ENCODE measurements at places on chromosomes 12 and 14. TPM values are rescaled to one million over a fixed set of nuclear protein-coding genes. Genes with fewer than 3 reads are reported as not detected.

GRCh38 chr12:19402211-19402610, 37.1 kb upstream of the AEBP2 start:
- no peaks in the 10 kb centered on the region for H3K27me3 ChIP-seq
- no peak overlapping the region for H3K27ac ChIP-seq
- H3K4me3 ChIP-seq, result no peak overlapping the region
- H3K4me1 ChIP-seq, result peaks cover 6% of the 10 kb centered on the region

GPRC5D gene
- total RNA-seq, result not detected

- no peak within 1 kb of the TSS for H3K4me3 ChIP-seq
- H3K27me3 ChIP-seq, result peaks cover 21% of the 10 kb centered on the region
- H3K36me3 ChIP-seq, result no peaks in the 10 kb centered on the region
Measured at GRCh38 chr12:81077686-81078441, at the start of gene ACSS3. Gene ACSS3, plus strand, starts transcription at chr12:81078079. Its CDS starts 42 bp downstream, at chr12:81078121.

DNA sequence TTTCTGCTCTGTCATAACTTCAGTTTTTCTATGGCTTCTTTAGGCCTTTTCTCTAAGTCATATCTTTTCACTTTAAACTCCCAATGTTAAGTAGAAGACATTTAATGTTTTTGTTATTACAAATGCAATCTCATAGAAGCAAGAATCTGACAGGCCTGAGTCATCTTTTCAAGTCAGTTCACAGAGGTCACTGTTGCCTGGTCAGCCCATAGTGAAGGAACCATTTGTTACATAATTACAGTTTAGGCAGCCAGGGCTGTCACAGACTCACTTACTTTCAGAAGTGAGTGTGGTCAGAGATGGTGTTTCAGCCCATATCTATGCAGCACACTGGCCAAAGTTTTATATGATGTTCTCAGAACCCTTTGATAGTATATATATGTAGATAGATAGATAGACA, 46.5 kb downstream of the CCER1 start:
- H3K27me3 ChIP-seq, result peaks cover 2% of the 10 kb centered on the region
- no peaks in the 10 kb centered on the region for H3K36me3 ChIP-seq
- DNase-seq, result no peak
- H3K4me3 ChIP-seq, result no peak overlapping the region

C3AR1 gene
- total RNA-seq, result 0.57 TPM

SPIC gene
- not detected for total RNA-seq

- H3K4me3 ChIP-seq, result no peak overlapping the region
- H3K27me3 ChIP-seq, result no peaks in the 10 kb centered on the region
- no peaks in the 10 kb centered on the region for H3K36me3 ChIP-seq
Measured at GRCh38 chr12:19238540-19238939, 109.0 kb downstream of the PLEKHA5 start.

DNA sequence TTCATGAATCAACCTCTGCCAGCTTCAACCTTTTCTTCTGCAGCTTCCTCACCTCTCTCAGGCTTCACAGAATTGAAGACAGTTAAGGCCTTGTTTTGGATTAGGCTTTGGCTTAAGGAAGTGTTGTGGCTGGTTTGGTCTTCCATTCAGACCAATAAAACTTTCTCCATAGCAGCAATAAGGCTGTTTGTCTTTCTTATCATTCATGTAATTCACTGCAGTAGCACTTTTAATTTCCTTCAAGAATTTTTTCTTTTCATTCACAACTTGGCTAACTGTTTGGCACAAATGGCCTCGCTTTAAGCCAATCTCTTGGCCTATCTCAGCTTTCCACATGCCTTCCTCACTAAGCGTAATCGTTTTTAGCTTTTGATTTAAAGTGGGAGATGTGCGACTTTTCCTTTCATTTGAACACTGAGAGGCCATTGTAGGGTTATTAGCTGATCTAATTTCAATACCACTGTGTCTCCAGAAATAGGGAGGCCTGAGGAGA, 229.5 kb downstream of the IPO8 start:
- no peaks in the 10 kb centered on the region for H3K4me1 ChIP-seq
- no peak overlapping the region for H3K4me3 ChIP-seq
- no peaks in the 10 kb centered on the region for H3K27me3 ChIP-seq
- DNase-seq, result no peak

DNA sequence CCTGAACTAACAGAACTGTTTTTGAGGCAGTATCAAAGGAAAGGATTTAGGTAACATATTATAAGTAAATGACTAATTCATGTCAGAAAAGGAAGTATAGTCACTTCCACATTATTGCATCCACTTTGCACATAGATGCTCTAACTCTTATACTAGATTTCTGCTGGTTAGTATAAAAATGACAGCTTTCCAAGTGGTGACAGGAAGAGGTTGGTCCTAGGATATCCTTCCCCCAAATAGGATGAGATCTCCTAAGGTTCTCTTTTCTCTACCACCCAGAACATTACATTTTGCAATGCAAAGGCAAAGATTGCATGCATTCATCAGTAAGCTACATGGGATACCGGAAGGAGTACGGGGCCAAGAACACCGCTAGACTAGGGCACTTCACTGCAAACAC, 15.2 kb downstream of the DAD1 start:
- peaks cover 67% of the 10 kb centered on the region for H3K36me3 ChIP-seq
- peaks cover 71% of the 10 kb centered on the region for H3K4me1 ChIP-seq

DNA sequence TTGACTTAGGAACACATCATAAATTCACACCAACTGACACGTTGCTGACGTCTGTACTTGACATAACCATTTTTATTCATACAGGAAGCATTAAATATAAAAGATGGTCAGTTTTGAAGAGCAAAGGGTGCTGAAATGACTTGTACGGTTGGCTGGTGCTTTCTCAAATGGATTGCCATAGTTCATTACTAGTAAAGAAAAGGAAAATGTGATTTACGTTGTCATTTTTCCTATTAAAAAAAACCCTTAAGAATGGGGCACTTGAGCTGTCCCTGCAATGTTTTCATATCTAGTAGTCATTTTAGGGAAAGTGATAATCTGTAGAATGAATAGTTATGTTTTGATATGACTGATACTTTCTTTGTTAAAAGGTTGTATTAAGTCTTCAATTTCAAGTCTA, 22.5 kb upstream of the MANSC4 start:
- no peak overlapping the region for H3K4me3 ChIP-seq
- peaks cover 50% of the 10 kb centered on the region for H3K4me1 ChIP-seq
- H3K36me3 ChIP-seq, result peaks cover 26% of the 10 kb centered on the region
- H3K27me3 ChIP-seq, result peaks cover 13% of the 10 kb centered on the region

DNA sequence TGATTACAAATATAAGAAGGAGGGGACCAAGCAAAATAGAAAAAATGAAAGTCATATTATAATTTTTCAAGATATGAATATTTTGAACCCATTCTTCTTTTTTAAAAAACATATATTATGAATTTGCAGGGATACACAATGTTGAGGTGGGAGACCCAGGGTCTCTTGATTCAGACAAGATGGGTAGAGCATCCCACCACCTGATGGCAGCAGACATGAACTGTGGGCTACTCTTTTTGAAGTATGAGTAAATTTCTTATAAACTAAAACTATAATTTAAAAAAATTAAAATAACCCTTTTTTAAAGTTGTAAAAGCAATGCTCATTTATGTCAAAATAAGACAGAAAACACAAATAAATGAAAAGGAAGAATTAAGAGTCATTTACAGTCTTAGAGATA, 202.7 kb upstream of the PRICKLE1 start:
- no peak for DNase-seq
- no peak overlapping the region for H3K27ac ChIP-seq
- no peaks in the 10 kb centered on the region for H3K36me3 ChIP-seq
- H3K4me1 ChIP-seq, result no peaks in the 10 kb centered on the region
- no peak overlapping the region for H3K4me3 ChIP-seq

- peak within 1 kb of the TSS; percentile 70 for H3K4me3 ChIP-seq
- H3K27me3 ChIP-seq, result no peaks in the 10 kb centered on the region
- peaks cover 61% of the 10 kb centered on the region for H3K4me1 ChIP-seq
- DNase-seq, result peak; percentile 81
- peaks cover 32% of the 10 kb centered on the region for H3K36me3 ChIP-seq
- peak within 1 kb of the TSS; percentile 77 for H3K27ac ChIP-seq
Measured at GRCh38 chr14:24310646-24311604, at the start of gene LTB4R. Gene LTB4R, plus strand, starts transcription at chr14:24311502. Its CDS starts 4,150 bp downstream, at chr14:24315652.

POMT2 gene
- 11.7 TPM for total RNA-seq

- H3K4me3 ChIP-seq, result no peak overlapping the region
- H3K27me3 ChIP-seq, result no peaks in the 10 kb centered on the region
- peak; percentile 38 for DNase-seq
- H3K36me3 ChIP-seq, result no peaks in the 10 kb centered on the region
- peak overlapping the region; percentile 90 for H3K27ac ChIP-seq
Measured at GRCh38 chr14:97442363-97442762, 645.2 kb downstream of the VRK1 start.

DNA sequence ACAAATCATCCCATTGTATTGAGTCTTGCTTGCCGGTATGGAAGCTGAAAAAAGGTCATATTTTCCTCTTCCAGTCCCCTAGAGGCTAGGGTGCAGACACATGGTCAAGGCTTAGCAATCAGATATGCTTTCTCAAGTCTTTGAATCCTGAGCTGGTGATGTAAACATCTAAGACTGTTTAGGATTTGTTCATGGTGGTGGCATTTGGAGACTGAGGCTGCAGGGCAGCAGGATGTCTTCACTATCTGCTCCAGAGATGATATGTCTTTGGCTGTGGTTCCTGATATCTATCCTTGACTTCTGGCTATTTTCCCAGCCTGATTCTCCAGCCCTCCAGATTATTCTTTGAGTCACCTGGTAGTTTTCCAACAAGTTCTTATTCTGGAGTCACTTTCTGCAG, 50.5 kb upstream of the DACT1 start:
- H3K27ac ChIP-seq, result no peak overlapping the region
- peaks cover 2% of the 10 kb centered on the region for H3K27me3 ChIP-seq
- H3K4me3 ChIP-seq, result no peak overlapping the region
- peaks cover 3% of the 10 kb centered on the region for H3K4me1 ChIP-seq
- no peaks in the 10 kb centered on the region for H3K36me3 ChIP-seq
- DNase-seq, result no peak

PTCSC3 gene
- total RNA-seq, result not detected

CLEC2B gene
- 25.8 TPM for total RNA-seq

NPFF gene
- total RNA-seq, result not detected

DNA sequence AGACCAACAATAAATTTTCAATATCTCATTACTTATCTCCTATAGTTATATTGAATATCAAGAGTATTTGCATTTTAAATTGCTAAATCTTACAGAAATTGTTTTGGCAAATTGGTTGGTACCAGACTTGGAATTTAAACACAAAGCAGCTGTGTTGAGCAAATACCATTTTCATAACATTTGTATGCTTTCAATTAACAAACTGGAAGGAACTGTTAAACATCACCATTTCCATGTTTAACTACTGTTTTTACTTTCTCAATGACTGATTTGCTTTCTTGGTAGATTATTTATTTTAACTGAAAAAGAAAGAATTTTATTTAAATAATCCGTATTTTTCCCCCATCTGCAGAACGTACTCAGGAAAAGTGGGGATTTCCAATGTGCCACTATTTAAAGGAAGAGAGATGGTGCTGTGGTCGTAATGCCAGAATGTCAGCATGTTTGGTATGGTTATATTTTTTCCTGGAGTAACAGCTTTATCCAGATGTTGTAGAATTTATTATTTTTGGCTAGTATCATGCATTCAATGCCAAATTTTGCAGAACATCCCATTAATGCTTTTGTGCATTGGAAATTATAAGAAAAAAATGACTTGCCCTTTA, 72.3 kb downstream of the METTL25 start:
- no peak overlapping the region for H3K27ac ChIP-seq
- DNase-seq, result no peak
- H3K4me1 ChIP-seq, result no peaks in the 10 kb centered on the region
- peaks cover 2% of the 10 kb centered on the region for H3K36me3 ChIP-seq
- H3K27me3 ChIP-seq, result no peaks in the 10 kb centered on the region

GRCh38 chr14:47270715-47271114, 404.7 kb downstream of the MDGA2 start:
- H3K27ac ChIP-seq, result no peak overlapping the region
- no peak for DNase-seq
- H3K4me3 ChIP-seq, result no peak overlapping the region

- no peak overlapping the region for H3K4me3 ChIP-seq
- no peak for DNase-seq
- H3K27ac ChIP-seq, result no peak overlapping the region
- peaks cover 8% of the 10 kb centered on the region for H3K27me3 ChIP-seq
- H3K4me1 ChIP-seq, result no peaks in the 10 kb centered on the region
Measured at GRCh38 chr12:3049611-3050249, 27.4 kb upstream of the TSPAN9 start.

TAS2R10 gene
- total RNA-seq, result not detected
